ENCODE measurements at places on chromosomes 2 and 18.

- no peak for DNase-seq
Measured at GRCh38 chr2:186592137-186592875, 2.5 kb downstream of the ITGAV start.

- no peak for DNase-seq
Measured at GRCh38 chr2:68340226-68341061, 20.7 kb upstream of the CNRIP1 start.

- DNase-seq, result no peak
Measured at GRCh38 chr2:161170958-161171932, 11.0 kb downstream of the TANK start.

DNA sequence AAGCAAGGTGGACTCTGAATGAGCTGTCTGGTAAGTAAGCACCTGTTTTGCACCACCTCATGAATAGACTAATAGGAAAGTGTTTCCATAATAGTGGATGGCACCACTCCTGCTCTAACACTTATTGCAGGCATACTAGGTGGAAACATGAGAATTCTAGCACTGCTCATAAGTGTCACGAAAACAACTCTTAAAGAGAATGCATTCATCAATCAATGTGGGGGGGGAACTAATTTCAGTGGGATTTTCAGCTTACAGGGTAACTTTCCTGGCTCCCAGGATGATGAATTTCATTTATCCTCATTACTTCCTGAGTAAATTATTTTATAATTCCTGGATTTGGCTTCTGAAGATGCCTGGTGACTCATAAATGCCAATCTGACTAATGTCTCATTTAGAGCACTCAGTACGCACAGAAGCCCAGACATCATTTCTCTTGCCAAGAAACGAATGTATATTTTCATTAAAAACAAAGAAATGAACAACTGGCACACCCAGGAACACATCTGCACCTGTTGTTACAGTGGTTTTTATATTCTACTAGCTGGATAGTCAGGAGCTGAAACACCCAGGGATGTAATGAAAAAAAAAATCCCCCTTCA lies 129.6 kb downstream of the PID1 start:
- no peak for DNase-seq

GRCh38 chr2:185880396-185880795 lies 141.8 kb downstream of the FSIP2 start:
- no peak for DNase-seq
